ENCODE measurements at places on chromosomes 13 and 19.

GRCh38 chr19:5504114-5504513 is 48.9 kb downstream of the ZNRF4 start:
- no peak for DNase-seq

- no peak for DNase-seq
Measured at GRCh38 chr13:32917504-32917903, 98.7 kb upstream of the KL start.

DNA sequence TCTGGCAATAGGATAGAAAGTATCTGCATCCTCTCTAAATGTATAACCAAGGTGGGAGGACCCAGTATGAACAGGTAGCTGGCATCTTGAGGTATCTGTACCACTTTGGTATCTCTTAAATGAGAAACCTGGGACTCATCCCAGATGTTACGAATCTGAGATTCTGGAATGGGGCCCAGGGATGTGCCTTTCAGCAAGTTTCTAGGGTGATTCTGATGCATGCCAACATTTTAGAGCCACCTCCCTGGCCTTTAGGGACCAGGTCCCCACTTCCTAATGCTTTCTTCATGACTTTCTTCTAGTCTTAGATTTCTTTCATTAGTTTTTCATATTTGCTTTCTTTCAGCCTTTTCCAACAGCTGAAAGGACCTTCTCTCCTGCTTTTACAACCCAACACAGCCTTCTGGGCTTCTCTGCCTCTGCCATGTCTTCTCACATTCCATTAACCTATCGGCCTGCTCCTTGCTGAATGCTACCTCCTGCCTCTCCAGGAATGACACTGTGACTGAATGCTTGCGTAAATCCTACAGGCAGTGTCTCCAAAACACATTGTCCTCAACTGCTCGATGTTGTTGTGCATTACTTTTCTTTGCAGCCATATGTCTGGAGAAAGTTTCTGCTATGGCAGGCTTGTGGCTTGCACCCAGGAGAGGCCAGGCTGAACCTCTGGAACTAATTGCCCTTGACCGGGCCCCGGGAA is 284.0 kb downstream of the DNAJC15 start:
- no peak for DNase-seq

DNA sequence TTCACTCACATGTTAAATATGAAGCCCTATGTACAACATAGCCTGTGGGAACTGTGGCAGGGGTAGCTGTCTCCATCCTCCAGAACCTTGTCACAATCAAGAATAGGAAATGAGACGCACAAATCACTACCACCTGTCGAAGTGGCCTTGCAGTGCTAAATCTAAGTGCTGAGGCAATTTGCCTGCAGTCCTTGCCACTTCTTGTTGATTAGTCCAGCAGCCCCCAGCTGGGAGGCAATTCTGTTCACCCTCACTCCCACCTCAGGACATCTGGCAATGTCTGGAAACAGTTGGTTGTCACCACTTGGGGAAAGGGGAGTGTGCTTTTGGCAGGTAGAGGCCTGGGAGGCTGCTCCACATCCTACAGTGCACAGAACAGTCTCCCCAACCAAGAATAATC is 10.7 kb downstream of the RFX2 start:
- no peak for DNase-seq

DNA sequence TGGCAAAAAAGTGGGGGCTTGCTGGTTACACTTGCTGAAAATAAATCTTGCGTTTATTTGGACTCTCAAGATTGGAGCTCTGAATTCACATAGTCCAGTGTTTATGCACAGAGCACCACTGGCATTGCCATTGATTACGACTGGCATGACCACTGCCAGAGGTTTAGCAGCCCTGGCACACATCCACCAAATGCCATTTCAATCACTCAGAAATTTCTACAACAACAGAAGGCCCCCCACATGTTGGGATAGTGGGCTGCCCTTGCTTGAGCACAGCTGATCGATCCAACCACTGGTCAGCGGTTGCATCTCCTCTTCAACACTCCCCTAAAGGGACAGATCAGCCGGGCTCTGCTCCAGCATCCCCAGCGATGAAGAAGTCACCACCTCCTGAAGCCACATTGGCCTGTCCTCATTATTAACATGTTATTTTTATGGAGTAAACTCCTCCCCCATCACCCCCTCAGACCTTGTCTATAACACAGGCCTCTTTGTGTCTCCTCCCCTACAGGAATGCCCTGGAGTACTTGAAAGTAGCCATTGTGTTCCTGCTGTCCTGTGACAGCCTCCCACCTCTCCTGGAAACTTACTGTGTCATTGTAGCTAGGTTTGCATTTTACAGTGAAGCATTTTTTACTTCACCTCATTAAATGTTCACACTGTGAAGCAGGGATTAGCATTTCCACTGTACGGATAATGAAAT is 51.3 kb downstream of the CDADC1 start:
- no peak for DNase-seq

- peak; percentile 50 for DNase-seq
Measured at GRCh38 chr19:38564981-38565690, 52.6 kb downstream of the MAP4K1 start.

GRCh38 chr19:16349551-16350152 is 25.0 kb downstream of the KLF2 start:
- peak; percentile 3 for DNase-seq

- DNase-seq = no peak
Measured at GRCh38 chr19:52648336-52649016, 10.3 kb upstream of the ZNF83 start.

GRCh38 chr19:5123646-5124045 is 154.7 kb downstream of the KDM4B start:
- no peak for DNase-seq

GRCh38 chr13:90477216-90477615 is 870.3 kb upstream of the MIR17HG start:
- DNase-seq = no peak

DNA sequence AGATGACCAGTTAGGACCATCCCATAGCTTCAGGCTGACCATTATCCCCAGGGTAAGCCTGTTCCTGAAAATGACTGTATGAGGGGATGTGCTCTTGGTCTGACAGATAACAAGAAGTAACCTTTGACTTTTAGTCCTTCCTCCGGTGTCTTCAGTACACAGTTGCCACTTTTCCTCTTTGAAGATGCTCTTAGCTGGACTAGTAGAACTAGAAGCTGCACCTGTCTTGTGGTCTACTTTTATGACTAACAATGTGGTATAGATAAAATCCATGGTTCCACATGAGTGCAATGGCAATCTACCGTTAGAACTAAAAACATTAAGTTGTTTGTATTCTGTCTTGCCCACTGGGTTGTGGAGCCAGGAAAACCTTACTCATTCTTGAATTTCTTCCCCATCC is 5.9 kb upstream of the RUBCNL start:
- DNase-seq = peak; percentile 41

DNA sequence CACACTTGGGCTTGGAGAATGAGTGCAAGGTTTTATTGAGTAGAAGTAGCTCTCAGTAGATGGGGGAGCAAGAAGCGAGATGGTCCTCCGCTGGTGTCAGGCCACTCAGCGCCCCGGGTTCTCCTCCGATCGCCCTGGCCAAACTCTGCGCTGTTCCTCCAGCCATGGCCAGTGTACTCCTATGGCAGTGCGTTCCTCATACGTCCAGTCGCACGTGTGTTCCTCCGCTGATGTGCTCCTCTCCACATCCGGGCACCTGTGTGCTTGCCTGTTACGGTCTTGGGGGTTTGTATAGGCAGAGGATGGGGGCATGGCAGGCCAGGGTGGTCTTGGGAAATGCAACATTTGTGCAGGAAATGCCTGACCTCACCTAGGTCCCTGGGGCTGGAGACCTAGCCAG is 1899.4 kb downstream of the PCDH9 start:
- DNase-seq = no peak

DNA sequence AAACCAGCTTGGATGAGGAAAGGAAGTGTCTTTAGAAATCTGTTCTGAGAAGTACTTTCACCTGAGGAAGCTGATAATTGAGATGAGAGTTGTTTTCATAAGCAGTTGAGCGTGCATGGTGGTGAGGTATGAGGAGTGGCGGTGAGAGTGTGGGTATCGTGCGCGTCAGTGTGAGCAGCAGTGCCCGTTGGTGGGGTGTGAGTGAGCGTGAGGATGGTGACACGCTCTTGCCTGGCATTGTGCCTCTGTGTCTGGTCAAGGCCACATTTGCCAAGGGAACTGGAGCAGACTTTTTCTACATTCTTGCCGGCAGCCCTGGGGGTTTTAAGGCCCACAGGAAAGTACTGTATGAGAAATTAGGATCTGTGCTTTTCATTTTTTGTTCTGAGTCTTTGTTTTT is 36.5 kb upstream of the TEX29 start:
- no peak for DNase-seq

DNA sequence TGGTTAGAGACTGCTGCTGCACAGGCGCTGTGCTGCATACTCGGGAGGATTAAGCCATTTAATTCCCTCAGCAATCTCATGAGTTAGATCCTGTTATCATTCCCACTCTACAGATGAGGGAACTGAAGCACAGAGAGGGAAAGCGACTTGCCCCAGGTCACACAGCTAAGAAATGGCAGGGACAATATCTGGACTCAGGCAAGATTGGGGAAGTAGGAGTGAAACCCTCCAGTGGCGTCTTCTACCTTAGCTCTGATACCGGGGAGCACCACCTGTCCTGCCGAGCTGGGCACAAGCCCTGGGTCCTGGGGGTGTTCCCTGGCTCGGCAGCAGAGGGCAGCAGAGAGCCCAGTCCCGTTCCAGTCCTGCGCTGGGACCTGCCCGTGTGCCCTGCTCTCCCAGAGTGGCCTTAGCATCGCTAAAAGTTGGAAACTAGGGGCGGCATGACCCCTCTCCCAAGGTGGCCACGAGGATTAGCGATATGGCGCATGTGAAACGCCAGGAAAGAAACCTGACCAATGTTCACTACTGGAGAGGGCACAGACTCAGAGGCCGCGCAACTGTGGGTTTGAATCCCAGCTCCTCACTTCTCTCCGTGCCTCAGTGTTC is 20.5 kb downstream of the CYTH2 start:
- peak; percentile 86 for DNase-seq

- no peak for DNase-seq
Measured at GRCh38 chr13:63948045-63948444, 2532.4 kb upstream of the PCDH20 start.

DNA sequence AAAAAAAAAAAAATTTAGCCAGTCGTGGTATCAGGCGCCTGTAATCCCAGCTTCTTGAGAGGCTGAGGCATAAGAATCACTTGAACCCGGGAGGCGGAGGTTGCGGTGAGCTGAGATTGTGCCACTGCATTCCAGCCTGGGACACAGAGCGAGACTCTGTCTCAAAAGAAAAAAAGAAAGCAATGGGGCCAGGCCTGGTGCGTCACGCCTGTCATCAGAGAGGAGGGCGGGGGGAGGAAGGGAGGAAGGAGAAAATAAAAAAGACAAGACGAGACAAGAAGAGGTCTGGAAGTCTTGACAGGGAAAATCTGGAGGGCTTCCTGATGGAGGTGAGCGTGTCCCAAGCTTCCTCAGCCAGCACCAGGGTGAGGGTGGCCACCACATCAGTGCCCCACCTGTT is 54.9 kb upstream of the PTPRS start:
- no peak for DNase-seq

GRCh38 chr13:109567315-109567714 is 219.1 kb downstream of the IRS2 start:
- no peak for DNase-seq

- DNase-seq = no peak
Measured at GRCh38 chr13:41401366-41401765, 56.0 kb upstream of the RGCC start.

GRCh38 chr19:31255831-31256592 is 93.2 kb downstream of the TSHZ3 start:
- no peak for DNase-seq

DNA sequence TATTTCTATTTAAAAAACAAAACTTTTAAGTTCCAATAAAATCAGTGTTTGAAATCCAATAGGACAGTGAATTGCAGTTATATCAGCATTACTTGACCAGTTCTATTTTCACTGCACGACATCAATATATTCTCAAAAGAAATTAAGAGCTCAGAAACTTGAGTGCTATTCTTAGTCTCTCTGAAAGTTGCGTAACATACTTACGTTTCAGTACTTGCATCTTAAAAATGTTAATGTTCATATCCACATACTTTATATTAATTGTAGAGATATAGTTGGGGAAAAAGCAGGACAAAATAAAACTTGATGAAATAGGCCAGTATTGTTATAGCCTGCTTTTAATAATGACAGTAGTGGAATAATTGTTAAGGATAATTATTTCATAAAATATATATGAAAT is 720.5 kb upstream of the PCDH9 start:
- no peak for DNase-seq

- DNase-seq = no peak
Measured at GRCh38 chr13:76968041-76968440, 19.7 kb downstream of the ACOD1 start.

DNA sequence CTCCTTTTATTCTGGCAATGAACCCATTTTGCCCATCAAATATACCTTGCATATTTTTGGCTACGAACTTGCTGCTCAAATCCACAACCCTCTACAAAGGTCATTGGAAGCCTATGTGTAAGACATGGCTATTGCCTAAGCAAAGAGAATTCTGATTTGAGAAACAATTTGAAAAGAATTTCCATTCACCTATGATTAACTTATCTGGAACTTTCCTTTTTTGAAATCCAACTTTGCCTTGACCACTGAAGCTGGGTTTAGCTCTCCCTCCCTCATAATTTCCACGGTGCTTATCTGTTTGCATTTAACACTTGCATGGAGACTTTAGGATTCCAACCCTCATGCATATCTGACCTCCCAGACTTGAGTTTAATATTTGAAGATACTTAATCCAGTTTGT is 1514.7 kb upstream of the SLC10A2 start:
- no peak for DNase-seq

DNA sequence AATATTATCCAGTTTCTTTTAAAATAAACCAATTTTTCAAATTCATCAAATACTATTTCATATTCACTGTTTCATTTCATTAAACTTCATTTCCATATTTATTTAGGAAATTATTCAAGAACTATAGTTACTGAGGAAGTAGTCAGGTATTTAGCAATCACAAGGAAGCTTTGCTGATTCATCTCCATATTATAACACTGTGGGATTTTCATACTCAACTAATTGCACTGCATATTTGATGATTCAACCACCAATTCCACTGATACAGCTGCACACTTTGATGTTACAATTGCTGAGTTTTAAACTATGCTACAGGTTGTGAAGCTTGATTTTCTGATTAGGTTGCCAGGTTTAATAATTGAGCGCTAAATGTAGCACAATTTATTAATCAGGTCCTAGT is 556.8 kb upstream of the SLITRK1 start:
- no peak for DNase-seq

DNA sequence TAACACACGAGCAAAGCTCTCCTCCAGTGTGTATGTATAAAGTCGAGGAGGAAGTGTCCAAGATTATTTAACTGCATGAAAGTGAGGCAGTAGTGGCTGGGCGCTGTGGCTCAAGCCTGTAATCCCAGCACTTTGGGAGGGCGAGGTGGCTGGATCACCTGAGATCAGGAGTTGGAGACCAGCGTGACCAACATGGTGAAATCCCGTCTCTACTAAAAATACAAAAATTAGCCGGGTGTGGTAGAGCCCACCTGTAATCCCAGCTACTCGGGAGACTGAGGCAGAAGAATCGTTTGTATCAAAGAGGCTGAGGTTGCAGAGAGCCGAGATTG is 1.2 kb upstream of the ZNF20 start:
- no peak for DNase-seq
